ENCODE measurements at places on chromosomes 12 and 14. TPM values are rescaled to one million over a fixed set of nuclear protein-coding genes. Genes with fewer than 3 reads are reported as not detected.

DNA sequence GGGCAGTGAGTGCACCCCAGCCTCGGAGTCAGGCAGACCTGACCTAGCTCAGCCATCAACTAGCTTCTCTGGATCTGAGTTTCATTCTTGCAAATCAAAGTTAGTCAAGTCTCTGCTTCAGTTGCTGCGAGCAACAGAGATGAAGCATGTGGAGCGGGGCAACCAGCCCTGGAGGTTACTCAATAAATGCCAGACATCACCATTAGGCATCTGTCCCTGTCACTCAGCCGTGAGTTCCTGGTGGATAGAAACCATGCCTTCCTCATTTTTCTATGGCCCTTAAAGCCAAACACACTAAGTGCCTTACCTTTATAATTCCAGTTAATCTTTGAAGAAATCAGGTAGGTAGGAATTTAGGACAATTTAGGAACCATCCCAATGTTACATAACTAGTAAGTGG is 19.3 kb downstream of the RFX4 start:
- no peaks in the 10 kb centered on the region for H3K36me3 ChIP-seq
- no peak overlapping the region for H3K27ac ChIP-seq
- no peak for DNase-seq
- H3K27me3 ChIP-seq, result peaks cover 7% of the 10 kb centered on the region
- no peak overlapping the region for H3K4me3 ChIP-seq
- no peaks in the 10 kb centered on the region for H3K4me1 ChIP-seq

DNA sequence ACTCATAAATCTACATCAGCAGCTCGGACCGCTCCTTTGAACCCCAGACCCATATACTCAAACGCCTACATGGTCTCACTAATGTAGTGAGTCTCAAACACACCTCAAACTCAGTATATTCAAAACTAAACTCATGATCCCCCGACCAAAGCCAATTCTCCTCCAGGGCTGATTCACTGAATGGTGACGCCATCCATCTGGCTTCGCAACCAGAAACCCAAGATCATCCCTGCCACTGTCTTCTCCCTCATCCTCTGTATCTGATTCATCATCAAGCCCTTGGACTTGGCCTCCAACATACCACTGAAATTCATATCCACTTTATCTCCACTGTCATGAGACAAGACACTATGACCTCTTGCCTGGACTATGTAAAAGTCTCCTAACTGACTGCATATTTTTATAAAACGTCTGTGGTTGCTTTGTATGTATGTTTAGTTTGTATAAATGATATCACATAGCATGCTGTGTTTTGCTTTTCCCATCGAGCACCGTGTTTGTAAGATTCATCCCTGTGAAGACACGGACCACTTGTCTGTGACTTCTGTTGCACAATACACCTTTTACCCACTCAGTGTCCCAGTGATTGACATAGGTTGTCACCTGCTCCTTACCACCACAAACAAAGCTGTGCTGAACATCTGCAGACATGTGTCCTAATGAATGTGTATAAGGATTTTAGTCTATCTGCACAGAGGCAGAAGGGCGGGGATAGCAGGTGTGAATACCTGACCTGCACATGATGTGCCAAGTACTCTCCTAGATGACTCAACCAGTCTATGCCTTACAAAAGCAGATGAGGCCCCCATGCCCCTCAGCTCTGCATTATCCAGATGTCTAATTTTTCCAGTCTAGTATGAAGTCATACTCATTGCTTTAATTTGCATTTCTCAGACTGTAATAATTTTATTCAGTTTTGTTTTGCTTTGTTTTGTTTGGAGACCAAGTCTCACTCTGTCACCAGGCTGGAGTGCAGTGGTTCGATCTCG is 76.9 kb downstream of the VWF start:
- peak overlapping the region; percentile 29 for H3K27ac ChIP-seq
- H3K4me1 ChIP-seq, result peaks cover 5% of the 10 kb centered on the region
- H3K36me3 ChIP-seq, result no peaks in the 10 kb centered on the region

Gene WNT5B
- polyA plus RNA-seq, result 46.7 TPM

DNA sequence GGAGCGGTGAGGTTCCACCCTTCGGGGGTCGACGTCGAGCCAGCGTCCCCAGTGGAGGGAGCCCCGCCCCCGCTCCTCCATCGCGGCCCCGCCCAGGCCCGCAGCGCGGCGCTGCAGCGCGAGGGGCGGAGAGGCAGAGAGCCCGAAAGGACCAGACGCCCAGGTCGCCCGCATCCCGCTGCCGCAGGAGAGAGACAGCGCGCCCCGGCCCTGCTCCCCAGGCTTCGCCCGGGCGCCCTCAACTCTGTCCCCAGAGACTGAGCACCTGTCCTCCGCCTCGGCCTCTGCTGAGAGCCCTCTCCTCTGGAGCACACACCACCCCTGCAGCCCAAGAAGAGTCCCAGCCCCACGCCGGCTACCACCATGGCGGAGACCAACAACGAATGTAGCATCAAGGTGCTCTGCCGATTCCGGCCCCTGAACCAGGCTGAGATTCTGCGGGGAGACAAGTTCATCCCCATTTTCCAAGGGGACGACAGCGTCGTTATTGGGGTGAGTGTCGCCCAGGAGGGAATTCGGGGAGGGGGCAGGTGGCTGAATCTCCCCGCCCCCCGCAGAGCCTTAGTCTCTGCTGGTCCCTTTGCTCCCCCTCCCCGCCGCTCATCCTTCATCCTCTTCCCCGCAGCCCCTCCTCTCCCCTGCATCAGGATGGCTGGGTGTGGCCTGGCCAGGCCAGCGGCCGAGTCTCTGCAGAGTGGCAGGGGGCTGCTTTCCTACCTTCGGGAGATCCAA is at the start of gene KIF5A:
TSS of gene KIF5A (plus strand) at position 136 of the 732 bp plus-strand sequence. CDS start at position 364, 228 bp downstream.
- peak; percentile 61 for DNase-seq
- no peak within 1 kb of the TSS for H3K4me3 ChIP-seq
- H3K27ac ChIP-seq, result no peak within 1 kb of the TSS
- no peaks in the 10 kb centered on the region for H3K36me3 ChIP-seq

DNA sequence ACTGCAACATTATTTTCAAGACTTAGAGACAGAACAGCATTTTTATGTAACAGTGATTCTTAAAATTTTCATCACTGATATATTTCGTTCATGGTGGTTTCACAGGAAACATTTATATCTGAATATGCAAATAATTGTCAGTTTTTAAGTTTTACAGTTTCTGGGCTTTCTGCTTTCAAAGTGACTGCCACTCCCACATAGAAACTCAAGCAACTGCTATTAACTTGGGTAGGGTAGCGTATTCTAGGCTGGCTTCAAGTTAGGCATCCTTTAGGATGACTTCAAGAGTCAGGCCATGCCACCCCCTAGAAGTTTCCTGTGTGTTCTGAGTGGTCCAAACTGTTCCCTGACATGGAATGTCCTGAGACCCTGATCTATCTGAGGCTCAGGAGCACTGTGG is 123.6 kb upstream of the TSPAN8 start:
- H3K4me1 ChIP-seq, result no peaks in the 10 kb centered on the region
- H3K27me3 ChIP-seq, result no peaks in the 10 kb centered on the region
- no peak overlapping the region for H3K27ac ChIP-seq
- no peak for DNase-seq

GRCh38 chr12:77996670-77997069 is 166.0 kb downstream of the NAV3 start:
- no peaks in the 10 kb centered on the region for H3K4me1 ChIP-seq
- no peak overlapping the region for H3K4me3 ChIP-seq
- DNase-seq, result no peak
- H3K27me3 ChIP-seq, result no peaks in the 10 kb centered on the region
- no peaks in the 10 kb centered on the region for H3K36me3 ChIP-seq

GRCh38 chr14:94601884-94602391 is 10.3 kb upstream of the SERPINA3 start:
- H3K27me3 ChIP-seq, result no peaks in the 10 kb centered on the region
- DNase-seq, result peak; percentile 72
- H3K4me3 ChIP-seq, result no peak overlapping the region
- peak overlapping the region; percentile 98 for H3K27ac ChIP-seq

Gene ERP27
- polyA plus RNA-seq, result 60.0 TPM

- H3K27ac ChIP-seq, result peak overlapping the region; percentile 25
- no peaks in the 10 kb centered on the region for H3K27me3 ChIP-seq
- DNase-seq, result peak; percentile 15
- no peaks in the 10 kb centered on the region for H3K4me1 ChIP-seq
- no peaks in the 10 kb centered on the region for H3K36me3 ChIP-seq
- H3K4me3 ChIP-seq, result no peak overlapping the region
Measured at GRCh38 chr12:11959117-11959823, 111.5 kb upstream of the BCL2L14 start.

DNA sequence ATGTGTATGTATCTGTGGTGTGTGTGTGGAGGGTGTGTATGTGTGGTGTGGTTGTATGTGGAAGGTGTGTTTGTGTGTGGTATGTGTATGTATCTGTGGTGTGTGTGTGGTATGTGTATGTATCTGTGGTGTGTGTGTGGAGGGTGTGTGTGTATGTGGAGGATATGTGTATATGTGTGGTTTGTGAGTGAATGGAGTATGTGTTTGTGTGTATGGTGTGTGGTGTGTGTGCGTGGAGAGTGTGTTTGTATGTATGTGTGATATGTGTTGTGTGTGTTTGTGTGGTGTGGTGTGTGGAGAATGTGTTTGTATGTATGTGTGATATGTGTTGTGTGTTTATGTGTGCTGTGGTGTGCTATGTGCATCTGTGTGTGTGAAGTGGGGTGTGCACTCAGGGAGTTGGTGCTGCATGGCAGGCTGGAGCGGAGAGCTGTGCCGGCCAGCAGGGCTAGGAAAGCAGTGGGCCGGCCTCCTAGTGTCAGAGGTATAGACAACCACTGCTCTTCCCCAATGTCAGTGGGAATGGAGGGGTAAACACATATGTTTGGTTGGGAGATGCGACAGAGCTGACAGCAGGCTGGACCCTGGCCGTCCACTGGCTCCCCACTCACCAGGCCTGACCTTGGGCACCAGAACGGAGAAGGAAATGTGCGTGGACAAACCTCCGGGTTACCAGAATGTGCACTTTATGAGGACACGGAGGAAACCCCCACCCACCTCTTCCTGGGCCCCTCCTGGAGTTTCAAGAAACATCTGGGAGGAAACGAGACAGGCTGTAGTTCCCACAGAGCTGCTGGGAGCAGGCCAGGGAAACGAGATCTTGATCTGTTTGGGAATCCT is 60.7 kb downstream of the CLMN start:
- no peaks in the 10 kb centered on the region for H3K36me3 ChIP-seq
- H3K4me3 ChIP-seq, result no peak overlapping the region
- peaks cover 4% of the 10 kb centered on the region for H3K4me1 ChIP-seq
- H3K27ac ChIP-seq, result no peak overlapping the region
- no peaks in the 10 kb centered on the region for H3K27me3 ChIP-seq

DNA sequence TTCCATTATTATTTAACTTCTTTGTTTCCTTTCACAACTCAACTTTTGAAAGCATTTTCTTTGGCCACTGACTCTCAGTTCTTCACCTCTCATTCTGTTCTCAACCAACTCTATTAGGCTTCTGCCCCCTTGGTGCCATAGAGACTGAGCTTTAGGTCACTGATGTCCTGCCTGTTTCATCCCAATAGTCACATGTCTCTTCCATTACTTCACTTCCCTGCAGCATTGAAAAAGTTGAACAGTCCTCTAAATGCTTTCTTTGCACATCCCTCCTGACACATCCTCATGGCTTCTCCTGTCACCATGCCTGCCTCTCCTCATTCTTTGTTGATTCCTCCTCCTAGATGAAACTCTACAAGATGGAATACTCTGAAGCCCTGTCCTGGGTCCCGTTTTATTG is 2.7 kb downstream of the CLEC12A start:
- no peak overlapping the region for H3K27ac ChIP-seq
- DNase-seq, result no peak
- no peaks in the 10 kb centered on the region for H3K36me3 ChIP-seq
- H3K27me3 ChIP-seq, result no peaks in the 10 kb centered on the region

Gene AKAP6
- polyA plus RNA-seq, result 0.46 TPM

DNA sequence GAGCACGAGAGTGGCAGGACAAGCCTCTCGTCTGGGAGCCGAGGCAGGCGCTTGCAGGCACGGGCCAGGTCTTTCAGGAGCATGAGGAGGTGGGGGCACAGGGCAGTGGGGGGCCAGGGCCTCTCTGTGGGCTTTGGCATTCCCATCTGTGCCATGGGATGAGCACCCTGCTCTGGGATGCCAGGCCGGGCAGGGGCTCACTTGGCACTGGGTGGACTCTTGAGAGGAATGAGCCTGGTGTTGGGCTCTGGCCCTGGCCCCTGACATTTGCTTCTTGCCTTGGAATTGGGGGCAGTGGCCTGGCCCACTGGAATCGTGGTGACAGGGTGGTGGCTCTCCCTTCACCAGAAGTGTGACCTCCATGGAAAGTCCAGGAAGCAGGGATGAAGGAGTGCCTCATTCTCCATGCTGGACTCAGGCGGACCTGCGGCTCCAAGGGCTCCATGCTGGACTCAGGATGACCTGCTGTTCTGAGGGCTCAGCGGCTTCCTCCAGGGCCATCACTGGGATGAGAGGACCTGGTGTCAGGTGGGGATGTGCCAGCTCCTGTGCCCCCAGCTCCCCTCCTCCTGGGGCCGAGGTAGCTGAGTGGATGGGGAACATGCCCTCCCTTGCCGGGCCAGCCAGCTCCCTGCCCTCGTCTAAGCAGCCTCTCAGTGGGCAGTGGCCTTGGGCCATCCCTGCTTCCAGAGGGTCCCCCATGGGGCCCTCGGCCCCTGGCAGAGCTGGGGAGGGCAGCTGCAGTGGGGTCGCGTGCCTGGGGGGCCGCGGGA is 220.3 kb downstream of the KIF26A start:
- no peak overlapping the region for H3K27ac ChIP-seq
- DNase-seq, result no peak
- H3K4me1 ChIP-seq, result no peaks in the 10 kb centered on the region
- no peaks in the 10 kb centered on the region for H3K27me3 ChIP-seq

Gene ACSM4
- not detected for polyA plus RNA-seq

DNA sequence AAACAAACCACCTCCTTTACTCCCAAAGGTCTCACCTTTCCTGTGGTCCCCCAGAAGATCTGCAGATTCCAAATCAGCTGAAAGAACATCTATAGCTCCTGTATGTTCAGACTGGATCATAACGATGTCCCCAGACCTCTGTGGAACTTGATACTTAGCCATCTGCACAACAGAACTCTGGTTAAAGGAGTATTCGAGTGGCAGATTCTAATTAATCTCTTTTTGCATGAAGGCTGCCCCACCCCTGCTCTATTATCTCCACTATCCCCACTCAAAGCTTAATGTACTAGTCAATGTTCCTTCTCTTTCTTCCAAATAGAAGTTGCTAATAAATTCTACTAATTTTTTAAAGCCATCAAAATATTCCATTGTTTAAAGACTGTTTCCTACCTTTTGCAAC is 22.8 kb downstream of the GSTZ1 start:
- H3K27ac ChIP-seq, result peak overlapping the region; percentile 40
- no peaks in the 10 kb centered on the region for H3K36me3 ChIP-seq
- no peak overlapping the region for H3K4me3 ChIP-seq
- no peak for DNase-seq
- peaks cover 16% of the 10 kb centered on the region for H3K4me1 ChIP-seq

Gene NAV3
- 1.4 TPM for polyA plus RNA-seq

Gene GAPDH
- polyA plus RNA-seq, result 2,607 TPM

Measured in hepatocyte (in vitro differentiated cells).